ENCODE measurements at places on chromosomes 12 and 14.

DNA sequence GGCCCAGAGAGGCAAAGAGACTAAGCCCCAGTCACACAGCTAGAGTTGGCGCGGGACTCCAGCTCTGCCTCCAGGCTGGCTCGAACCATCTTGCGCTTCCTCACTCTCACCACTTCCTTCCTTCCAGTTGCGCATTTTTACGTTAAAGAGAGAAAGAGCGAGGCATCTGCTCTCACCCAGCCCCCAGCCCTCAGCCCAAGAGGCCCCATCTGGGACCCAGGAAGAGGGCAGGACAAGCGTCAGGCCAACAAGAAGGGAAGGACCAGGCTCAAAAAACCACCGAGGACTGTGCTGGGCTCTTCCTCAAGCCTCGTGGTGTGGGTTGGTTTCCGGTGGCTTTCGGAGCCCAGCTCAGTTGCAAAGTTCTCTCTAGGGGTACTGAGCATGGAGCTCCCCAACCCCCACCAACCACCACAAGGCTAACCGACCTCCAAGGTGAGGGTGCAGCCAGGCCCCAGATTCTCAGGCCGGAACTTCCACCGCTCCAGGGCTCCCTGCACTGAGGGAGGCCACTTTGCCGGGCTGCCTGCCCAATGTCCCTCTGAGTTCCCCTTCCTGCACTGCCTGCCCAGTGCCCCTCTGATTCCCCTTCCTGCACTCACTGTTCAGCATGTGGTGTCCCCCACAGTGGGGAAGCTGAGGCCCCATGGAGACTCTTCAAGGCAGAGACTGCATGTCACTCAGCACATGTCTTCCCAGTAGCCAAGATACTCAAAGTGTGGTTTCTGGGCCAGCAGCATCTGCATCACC, 35.9 kb downstream of the TESC start:
- no peak for DNase-seq

DNA sequence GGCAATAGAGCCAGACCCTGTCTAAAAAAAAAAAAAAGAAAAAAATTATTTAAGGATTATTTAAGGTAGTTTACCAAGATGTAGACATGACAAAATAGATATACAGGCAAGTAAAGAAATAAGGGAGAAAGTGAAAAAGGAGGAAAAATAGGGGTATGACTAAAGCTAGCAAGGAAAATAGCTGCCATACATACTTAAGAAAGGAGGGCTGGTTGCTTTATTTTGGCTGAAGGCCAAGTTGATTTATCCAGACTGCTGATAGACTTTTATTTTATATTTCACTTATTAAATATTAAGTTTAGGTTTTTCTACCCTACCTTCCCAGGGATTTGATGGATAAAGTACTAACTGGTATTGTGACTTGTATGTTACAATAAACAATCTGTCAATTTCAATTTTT, 8.3 kb upstream of the AEBP2 start:
- DNase-seq: no peak

GRCh38 chr12:100720016-100720654, 74.4 kb upstream of the ANO4 start:
- DNase-seq: no peak

DNA sequence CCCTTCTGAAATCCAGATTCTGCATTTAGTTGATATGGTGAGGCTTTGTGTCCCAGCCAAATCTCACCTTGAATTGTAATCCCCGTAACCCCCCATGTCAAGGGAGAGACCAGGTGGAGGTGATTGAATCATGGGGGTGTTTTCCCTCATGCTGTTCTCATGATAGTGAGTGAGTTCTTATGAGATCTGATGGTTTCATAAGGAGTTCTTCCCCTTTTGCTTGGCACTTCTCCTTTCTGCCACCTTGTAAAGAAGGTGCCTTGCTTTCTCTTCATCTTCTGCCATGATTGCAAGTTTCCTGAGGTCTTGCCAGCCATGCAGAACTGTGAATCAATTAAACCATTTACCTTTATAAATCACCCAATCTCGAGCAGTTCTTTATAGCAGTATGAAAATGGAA, 23.1 kb upstream of the C12orf42 start:
- no peak for DNase-seq

- no peak for DNase-seq
Observed at GRCh38 chr14:32407130-32407529, 78.0 kb downstream of the AKAP6 start.

GRCh38 chr12:70366581-70367257, 629 bp downstream of the KCNMB4 start:
- peak; percentile 37 for DNase-seq

DNA sequence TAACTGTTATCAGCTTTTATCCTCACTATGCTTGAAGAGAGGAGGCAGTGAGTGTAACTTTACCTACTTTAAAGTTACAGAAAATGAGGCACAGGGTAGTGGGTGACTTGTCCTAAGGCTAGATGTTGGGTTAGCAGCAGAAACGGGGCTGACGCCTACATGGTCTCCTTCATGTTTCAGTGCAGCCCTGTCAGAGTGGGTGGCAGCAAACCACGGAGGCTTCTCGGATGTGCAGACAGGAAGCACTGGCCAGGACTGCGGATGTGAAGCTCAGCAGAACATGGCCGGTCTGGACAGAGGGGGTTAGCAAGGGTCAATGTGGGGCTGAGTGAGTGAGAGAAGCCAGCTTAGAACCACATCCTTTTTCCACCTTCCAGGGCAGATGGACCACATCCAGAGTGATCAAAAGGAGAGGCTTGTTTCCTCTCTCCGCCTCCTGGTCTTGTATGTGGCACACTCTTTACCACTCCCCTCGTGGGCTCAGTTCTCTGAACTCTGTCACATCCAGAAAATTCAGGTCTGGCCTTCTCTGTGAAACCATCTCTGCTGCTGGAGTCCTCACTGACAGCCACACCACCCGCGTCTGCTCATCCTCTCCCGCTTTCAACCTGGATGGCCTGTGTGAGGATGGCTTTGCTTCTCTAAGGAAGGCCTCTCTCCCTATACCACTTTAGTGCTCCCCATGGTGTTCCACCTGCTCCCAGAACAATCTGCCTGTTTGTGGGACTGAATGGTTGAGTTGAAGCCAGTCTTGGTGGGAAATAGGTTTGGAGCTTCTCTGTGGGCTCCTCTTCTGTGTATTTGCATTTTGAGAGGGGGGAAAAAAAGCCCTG, 14.1 kb downstream of the SUSD6 start:
- DNase-seq: no peak

DNA sequence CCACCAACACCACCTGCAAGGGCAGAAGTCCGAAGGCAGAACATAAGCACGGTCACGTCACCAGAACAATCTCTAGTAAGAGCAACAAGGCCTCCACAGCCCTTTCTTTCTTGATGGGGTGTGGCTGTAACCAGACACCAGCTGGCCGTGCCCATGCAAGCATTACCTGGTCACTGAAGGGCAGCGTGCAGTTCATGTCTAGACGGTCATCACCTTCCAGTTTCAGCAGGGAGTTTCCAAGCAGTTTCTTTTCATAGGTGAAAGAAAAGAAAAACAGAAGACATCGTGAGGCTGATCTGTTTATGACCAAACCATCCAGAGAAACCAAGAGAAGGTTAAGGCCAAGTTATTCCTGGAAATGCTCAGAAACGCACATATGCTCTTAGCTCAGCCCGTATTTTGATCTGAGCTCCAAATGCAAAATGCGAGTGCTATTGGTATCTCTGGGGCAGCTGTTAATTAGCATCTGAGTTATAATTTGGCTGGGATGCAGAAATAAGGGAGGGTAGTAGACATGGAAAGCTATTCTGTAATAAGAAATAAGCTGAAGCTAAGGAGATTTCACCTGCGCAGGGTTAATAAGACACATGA, 42.5 kb downstream of the PRKAB1 start:
- DNase-seq: no peak

GRCh38 chr12:80472236-80472635, 28.2 kb downstream of the PTPRQ start:
- DNase-seq: no peak

DNA sequence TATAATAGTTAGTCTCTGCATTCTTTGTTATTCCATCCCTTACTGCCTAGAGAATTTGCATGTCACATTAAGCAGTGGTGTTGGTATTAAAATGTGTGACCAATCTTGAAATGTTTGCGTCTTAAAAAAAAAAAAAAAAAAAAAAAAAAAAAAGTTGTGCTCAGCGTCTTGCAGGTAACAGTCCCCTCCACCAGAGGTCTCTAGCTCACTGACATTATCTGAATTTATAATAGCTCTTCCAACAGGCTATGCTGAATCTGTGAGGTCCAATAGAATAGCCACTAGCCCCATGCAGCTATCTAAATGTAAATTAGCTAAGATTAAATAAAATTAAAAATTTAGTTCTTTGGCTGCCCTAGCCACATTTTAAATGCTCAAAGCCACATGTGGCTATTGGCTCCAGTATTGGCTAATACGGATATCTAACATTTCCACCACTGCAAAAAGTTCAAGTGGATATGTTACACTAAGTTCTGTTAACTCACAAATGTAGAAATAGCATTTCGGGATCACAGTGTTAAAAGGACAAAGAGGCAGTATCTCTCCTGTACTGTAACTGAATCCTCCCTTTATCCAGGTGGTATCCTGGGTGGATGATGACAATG, 28.7 kb downstream of the NKX2-8 start:
- DNase-seq: no peak

- no peak for DNase-seq
Observed at GRCh38 chr12:124314207-124314606, 19.3 kb downstream of the RFLNA start.

DNA sequence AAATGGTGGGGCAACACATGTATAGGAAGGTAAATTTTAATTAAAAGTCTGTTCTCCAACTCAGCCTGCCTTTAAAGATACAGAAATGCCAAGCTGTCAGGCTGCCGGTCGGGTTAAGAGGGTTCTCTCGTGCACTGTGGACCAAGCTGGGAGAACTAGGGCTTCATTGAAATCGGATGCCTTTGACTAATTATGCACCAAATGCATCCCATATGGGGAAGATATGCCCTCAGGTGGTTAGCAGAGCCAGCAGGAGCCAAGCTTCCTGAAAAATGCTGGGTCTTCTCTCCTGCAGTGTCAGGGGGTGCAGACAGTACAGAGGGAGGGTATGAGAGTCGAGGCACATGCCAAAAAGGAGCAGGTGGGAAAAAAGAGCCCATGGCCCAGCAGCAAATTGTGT, 236.1 kb downstream of the CACNA1C start:
- DNase-seq: no peak

DNA sequence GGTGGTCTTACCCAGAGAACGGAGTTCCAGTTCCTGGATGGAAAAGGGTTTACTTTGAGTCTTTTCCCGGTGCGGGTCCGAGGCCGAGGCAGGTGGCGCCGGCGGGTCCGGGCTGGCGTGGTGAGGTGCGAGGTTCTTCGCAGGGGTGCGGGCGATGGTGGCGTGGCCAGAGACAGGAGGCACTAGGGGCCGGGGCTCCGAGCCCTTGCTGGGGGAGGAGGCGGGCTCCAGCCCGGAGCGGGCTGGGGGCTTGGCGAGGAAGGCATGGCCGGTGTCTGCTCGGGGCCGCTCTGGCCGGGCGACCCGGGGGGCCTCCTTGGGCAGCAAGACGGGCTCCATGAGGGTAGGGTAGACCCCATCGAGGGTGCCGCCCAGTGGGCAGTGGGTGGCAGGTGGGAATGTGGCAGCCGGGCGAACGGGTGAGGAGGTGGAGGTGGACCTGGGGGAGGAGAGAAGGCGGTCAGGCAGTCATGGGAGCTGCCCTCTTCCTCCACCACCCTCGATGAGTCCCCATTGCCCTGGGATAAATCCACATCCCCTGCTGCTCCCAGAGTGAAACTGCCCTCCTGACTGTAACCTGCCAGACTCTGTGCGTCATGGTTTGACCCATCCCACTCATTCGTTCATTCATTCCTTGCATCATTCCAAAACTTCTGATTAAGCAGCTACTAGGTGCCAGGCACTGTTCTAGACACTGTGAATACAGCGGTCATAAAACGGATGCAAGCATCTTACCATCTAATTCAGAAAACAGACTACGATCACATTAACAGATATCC, 42.0 kb downstream of the RFLNA start:
- no peak for DNase-seq

DNA sequence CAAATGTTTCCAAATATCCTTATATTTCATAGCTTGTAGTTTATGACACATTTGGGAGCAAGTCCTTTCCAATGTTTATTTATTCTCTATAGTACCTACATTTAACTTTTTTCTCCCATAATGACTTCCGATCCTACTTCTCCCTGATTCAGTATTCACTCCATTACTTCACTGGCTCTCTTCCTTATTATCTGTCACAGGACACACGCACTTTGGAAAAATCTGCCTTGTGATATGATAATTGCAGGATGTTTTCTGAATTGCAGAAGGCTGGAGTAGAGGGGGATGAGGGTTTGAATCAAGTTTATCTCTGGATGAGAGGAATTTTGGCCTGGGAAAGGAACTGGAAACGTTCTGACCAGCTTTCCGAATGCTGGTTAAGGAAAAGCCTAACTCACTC, 75.0 kb downstream of the HMGA2 start:
- no peak for DNase-seq

DNA sequence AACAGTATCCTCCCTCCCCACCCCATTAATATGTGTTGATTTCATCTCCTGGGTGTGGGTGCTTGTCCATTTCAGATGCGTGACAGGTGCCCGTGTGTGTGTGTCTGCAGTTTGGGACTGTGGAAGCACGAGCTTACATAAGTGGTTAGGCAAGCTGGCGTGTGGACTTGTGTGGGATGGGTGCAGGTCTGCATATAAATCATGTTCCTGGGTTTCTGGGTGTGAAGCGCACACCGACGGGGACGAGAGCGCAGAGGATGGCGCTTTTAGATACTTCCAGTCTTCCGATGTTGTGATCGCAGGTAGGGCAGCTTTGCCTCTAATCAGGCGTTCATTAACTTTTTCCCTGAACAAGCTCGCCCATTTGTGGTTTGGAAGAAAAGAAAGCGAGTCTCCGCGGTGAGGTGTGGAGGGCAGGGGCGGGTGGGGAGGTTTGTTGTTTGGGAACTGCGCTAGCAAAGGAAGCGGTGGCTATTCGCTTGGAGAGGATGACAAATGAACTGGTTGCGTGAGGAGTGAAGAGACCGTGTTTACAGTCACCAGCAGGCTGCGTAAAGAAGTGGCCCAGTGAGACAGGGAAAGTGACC, 865 bp downstream of the RGS6 start:
- DNase-seq: no peak

DNA sequence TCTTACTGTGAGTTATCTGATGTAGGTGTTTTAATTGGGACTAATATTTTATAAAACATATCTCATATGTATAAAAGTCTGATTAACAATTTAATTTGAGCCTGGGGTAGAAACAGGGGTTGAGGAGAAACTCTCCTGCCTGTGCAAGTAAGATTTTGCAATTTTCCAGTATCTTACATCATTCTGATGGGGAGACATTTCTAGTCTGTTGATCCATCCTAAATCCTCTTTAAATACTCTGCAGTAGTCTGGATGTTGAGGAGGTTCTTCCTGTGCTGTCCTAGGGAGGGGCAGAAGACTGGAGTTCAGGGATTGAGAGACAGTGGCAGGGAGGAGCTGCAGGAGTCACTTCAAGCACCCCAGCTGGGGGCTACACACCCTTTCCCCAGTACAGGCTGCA, 287.8 kb downstream of the ADGRD1 start:
- DNase-seq: no peak

Measured in caudate nucleus (tissue), 63 donors.